ENCODE measurements at places on chromosomes 2 and 18.

- no peak for DNase-seq
Measured at GRCh38 chr2:74778381-74779264, 55.3 kb upstream of the HK2 start.

GRCh38 chr2:42706836-42707235 is 57.1 kb downstream of the OXER1 start:
- DNase-seq = no peak

GRCh38 chr2:160270571-160271113 is 70.6 kb upstream of the ITGB6 start:
- DNase-seq = no peak

DNA sequence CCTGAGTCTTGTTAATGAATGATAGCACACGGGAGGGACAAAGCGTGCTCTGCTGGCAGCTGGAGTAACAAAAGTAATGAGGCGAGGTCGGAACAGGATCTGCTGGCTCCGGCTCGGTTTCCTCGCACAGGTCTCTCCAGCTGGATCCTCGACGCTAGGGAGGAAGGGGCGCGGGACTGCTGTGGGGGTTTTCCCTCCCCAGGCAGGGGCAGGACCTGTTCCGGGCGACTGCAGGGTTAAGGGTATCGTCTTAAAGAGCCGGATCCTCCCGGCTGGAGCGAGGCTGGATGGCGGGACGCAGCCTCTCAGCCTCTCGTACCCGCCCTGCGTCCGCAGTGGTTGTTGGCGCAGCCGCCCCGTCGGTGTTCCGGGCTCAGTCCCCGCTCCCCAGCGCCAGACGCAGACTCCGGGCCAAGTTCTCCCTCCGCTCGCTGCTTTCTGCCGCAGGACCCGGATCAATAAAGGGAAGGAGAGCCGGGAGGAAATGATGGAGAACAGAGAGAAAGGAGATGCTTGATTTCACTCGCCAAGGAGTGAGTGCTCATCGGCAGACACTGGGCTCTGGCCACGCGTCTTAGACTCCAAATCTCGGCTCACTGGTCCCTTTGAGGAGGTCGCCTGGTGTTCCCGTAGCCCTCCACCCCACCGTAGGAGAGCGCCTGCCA is 1.1 kb upstream of the LIPG start:
- no peak for DNase-seq

GRCh38 chr2:161138429-161138828 is 21.8 kb upstream of the TANK start:
- peak; percentile 13 for DNase-seq

DNA sequence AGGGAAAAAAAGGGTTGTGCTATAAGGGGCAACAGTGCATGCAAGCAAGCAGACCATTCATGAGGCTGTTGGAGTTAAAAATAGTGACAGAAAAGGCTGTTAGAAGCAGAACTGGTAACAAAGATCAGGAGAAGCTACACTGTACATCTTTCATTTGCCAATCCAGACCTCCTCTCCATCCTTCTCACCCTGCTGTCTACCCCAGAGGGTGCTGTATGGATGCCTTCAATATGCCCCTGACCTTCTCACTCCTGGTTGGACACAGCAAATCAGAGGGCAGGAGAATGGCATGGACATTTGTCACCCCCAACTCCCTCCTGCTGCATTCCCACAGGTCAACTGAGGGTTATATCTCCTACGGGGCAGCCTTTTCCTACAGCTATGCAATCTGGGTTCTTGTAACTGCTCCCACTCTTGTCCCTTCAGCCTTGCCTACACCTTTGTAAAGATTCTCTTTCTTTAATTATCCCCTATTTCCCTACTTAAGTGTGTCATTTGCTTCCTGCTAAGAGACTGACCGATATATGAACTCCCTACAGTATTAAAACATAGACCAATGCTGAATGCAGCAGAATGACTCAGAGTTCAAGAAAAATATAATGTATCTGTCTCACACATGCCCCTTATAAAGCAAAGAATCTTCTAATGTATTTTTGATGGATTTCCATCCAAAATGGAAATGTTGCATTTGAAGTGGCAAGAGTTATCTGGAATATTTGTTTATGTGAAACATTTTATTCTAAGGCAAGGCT is 169.2 kb upstream of the NCKAP5 start:
- no peak for DNase-seq

GRCh38 chr2:111236025-111236424 is 115.3 kb downstream of the BCL2L11 start:
- no peak for DNase-seq
